Effector memory CD4-positive, alpha-beta T cell (primary cell): ENCODE measurements at places on chromosomes 4 and X.

GRCh38 chr4:31791666-31792065 lies 1071.5 kb downstream of the PCDH7 start:
- DNase-seq: no peak

DNA sequence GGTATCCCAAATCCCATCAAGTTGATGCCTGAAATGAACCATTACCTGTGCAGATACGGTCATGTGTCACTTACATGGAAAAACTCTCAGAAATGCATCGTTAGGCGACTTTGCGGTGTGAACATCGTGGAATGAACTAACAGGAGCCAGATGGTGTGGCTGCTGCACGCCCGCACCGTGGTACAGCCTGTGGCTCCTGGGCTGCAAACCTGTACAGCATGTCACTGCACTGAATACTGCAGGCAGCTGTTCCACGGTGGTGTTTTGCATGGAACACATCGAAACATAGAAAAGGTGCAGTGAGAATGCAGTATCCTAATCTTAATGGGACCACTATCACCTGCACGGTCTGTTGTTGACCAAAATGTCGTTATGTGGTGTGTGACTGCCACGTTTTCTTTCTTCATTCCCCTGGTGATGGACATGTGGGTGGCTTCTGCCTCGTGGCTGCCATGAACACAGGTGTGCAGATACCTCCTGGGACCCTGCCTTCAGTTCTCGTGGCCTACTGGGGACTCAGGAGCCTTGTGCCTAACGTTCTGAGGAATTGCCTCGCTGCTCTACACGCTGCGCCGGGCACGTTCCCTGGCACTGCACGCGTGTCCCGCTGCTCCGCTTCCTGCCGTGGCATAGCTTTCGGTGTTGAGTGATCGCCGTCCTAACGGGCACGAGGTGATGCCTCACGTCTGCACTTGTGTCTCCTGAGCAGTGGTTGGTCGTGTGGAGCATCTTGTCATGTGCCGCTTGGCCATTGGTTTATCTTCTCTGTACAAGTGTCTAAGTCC lies 18.5 kb downstream of the MAEA start:
- DNase-seq: no peak

GRCh38 chr4:103895876-103896465 lies 176.2 kb upstream of the TACR3 start:
- DNase-seq: no peak

GRCh38 chr4:111854494-111855087 lies 290.7 kb upstream of the FAM241A start:
- DNase-seq: no peak

GRCh38 chrX:2320580-2321327 lies 180.0 kb downstream of the DHRSX start:
- DNase-seq: no peak

- DNase-seq: no peak
Measured at GRCh38 chrX:18406531-18407266, 18.7 kb upstream of the CDKL5 start.

- DNase-seq: no peak
Measured at GRCh38 chrX:95441836-95442235, 1242.8 kb upstream of the DIAPH2 start.

DNA sequence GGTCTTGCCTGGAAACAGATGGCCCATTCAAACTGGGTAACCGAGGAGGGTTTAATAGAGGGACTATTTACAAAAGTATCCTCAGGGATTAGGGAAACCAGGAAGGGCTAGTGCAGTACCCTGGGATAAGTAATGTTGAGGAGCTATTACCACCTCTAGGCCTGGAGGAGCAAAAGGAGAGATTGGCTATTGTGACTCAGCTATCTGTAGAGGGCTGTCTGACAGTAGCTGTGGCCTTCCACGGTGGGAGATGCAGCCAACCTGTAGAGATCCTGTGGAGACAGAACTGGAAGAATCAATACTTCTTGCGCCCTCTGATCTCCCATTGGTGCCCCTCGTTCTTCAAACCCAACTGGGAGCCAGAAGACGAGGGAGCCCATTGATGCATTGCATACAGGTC lies 34.1 kb upstream of the RPS6KA3 start:
- no peak for DNase-seq

DNA sequence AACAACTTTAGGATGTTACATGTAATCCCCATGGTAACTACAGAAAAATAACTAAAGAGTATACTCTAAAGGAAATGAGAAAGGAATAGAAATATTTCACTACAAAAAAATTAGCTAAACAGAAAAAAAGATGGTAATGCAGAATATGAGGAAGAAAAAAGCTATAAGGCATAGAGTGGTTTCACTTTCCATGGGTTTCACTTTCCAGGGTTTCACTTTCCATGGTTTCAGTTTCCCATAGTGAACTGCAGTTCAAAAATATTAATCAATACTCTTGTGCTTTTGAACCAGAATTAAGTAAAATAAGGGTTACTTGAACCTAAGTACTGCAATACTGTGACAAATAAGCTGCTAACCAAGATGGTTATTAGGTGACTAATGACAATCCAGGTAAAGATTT lies 42.0 kb downstream of the NPFFR2 start:
- no peak for DNase-seq

- no peak for DNase-seq
Measured at GRCh38 chrX:2666491-2666890, 24.6 kb upstream of the CD99 start.

DNA sequence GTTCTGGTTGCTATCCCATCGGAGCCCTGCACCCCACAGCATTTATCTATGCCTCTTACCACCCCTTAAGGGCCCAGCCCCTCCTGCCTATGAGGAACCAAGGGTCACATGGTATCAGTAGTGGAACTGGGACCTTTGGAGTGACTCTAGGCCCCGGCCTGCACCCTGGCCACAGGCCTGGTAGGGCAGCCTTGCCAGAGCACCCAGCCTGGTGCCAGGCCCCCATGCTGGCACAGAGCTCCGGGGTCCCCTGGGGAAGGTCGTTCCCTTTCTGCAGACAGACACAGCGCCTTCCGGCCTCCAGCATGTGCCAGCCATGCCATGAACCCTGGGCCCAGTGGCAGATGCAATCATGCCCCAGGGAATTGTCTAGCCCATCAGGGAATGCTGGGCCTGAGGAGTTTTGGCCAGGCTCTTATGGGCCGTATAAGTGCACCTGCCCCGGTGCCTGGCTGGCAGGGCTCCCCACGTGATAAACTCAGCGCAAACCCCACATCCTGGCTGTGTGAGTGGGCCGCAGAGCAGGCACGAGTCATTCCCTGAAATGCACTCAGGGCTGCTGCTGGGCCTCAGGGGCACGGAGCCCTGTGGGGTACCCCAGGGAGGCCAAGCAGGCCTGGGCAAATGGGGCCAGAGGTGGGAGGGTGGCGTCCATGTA lies 19.8 kb upstream of the ADD1 start:
- DNase-seq: no peak

DNA sequence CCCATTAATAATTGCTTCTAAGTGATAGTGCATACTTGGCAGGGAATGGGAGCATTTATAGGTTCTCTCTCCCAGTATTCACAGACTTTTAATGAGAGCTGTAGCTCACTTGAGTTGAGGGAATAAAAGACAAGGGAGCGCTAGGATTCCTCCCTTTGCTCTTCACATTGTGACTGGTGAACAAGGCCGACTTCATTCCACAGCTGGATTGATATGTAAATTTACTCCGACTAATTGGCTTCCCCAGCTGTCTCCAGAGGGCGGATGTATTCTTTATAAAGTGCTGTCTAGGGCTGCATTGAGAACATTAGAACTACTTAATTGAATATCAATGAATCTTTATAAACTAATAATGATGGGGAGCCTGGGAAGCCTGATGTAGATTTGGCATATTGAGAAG lies 63.4 kb downstream of the GPR50 start:
- DNase-seq: no peak

DNA sequence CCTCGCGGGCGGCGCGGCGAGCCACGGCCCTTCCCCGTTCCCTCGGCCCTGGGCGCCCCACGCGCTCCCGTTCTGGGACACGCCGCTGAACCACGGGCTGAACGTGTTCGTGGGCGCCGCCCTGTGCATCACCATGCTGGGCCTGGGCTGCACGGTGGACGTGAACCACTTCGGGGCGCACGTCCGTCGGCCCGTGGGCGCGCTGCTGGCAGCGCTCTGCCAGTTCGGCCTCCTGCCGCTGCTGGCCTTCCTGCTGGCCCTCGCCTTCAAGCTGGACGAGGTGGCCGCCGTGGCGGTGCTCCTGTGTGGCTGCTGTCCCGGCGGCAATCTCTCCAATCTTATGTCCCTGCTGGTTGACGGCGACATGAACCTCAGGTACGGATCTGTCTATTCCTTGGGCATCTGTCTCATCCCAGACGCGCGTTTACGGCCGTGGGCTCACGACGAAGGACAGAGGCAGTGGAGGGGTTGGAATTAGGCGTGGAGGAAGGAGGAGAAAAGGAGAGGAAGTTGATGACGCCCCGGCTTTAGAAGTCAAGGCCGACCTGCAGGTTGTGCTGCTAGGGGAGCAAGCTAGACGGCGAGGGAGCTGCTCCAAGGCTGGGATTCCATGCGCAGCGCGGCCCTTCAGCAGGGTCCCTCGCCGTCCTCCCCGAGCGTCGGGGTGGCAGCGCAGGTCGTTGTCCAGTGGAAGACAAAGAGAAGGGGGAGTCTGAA lies 792 bp downstream of the SLC10A4 start:
- DNase-seq: no peak

DNA sequence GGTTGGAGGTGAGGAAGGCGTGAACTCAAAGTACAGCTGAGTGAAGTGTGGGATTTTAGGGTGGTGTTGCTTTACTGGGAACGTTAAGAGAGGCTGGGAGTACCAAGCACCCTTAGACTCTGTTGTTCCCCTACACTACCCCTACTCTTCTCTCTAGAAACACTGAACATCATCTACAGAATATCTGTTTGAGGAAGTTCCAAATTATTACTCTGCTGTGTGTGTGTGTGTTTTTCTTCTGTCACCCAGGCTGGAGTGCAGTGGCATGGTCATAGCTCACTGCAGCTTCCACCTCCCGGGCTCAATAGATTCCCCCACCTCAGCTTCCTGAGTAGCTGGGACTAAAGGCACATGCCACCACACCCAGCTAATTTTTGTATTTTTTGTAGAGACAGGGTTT lies 76.7 kb upstream of the AP1S2 start:
- no peak for DNase-seq

- DNase-seq: no peak
Measured at GRCh38 chrX:103418811-103419340, 42.5 kb downstream of the BEX3 start.

DNA sequence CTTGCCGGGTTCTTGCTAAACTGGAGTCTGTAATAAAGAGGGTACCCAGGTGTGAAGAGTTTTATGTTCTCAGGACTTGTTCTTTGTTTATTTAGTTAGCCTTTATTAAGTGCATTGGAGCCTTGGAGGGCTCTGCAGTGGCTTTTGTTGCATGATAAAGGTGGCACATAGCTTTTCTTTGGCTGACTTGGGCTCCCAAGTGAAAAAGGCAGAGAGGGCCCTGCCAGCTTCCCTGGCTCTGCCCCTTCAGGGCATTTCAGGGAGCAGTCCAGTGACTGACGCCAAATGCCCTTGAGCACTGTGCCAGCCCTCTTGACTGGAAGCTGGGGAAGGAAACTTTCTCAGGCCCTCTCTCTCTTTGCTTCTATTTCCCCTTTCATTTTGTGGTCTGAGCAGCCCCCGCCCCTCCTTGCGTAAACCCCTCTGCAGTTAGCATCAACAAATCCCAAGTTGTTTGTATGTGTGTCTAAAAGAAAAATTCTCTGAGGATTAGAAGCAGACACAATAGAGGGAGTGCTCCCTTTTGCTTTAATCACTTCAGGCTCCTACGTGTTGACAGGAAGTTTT lies 152.2 kb downstream of the NHS start:
- no peak for DNase-seq

DNA sequence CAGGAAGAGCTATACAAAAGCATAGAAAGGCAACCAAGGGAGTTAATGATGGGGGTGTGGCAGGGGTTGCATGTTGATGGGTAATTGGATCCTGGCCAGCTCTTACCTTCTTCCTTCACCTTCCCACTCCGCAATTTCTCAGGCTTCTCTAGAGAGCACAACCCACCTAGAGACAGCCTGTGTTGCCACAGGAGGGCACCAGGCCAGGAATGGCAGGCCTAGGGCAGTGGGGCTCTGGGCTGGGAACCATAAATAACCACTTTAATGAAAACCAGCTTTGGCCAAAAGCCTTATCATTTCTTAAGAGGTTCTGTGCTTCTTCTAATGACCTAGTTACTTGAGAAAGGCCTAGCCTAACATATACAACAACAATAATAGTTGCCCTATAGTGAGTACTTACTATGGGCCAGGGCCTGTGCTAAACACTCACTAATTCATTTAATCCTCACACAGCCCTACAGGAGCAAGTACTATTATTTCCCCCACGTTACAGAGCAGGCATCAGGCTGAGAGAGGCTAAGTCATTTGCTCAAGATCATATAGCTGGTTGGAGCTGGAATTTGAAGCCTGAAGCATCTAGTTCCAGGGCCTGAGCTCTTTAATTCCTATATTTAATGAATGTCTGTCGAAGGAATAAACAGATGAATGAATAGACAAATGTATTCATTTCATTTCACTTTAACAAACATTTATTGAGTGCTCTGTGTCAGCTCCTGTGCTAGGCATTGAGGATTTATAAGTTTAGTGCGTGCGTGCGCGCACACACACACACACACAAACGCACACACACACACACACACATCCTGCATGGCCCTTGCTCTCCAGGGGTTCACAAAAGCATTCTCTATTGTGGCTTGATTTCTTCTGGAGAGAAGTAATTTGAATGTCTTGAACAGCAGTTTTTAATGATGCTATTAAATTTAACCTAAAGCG lies 66.8 kb downstream of the RTL9 start:
- DNase-seq: no peak

GRCh38 chr4:72031868-72032608 lies at the start of gene NPFFR2:
Gene NPFFR2, plus strand, starts transcription at chr4:72032000. Its CDS starts 96,592 bp downstream, at chr4:72128592.
- DNase-seq: no peak

DNA sequence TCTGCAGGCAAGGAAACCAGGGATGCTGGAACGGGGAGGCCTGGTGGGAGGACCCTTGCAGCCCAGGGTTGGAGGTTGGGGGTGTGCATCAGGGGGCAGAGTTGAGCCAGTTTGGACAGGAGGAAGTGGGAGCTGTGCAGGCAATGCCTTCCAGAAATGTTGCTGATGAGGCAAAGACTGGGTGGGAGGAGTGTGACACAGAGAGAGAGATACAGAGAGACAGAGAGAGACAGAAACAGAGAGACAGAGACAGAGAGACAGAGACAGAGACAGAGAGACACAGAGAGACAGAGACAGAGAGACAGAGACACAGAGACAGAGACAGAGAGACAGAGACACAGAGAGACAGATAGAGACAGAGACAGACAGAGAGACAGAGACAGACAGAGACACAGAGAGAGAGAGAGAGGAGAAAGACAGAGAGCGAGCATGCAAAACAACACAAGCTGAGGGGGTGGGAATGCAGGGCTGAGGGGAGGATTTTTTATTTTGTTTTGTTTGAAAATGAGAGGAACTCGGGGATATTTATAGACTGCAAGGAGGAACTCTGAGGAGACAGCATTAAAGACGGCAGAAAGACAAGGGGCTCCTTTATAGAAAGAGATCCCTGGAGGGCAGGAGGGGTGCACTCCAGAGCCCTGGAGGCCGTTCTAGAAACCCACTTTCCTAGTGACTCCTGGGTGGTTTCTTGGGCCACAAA lies 1.9 kb upstream of the HAUS3 start:
- DNase-seq: no peak
